Activated naive CD4-positive, alpha-beta T cell treated with anti-CD3 and anti-CD28 coated beads for 36 hours (primary cell): ENCODE measurements at places on chromosomes 11 and 22. TPM values are rescaled to one million over a fixed set of nuclear protein-coding genes. Genes with fewer than 3 reads are reported as not detected.

The C11orf68 gene
- total RNA-seq: 21.9 TPM

DNA sequence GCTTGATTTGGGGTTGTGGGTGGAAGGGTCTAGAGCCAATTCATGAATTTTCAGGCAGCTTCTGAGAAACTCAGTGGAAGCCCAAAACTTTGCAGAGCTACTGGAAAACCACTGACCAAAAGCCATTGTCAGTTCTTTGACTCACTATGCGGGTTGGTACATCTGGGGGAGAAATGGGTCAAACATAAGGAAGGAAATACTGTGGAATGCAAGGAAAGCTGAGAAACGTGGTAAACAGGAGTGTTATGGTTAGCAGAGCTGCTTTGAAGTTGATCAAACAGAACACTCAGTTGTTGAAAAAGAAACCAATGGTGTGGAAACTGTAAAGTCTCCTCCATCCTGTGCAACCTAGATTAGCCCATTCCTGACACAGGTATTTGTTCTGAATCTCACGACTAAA, 6.3 kb upstream of the ABTB2 start:
- DNase-seq: no peak

The NLRX1 gene
- total RNA-seq: 20.8 TPM

DNA sequence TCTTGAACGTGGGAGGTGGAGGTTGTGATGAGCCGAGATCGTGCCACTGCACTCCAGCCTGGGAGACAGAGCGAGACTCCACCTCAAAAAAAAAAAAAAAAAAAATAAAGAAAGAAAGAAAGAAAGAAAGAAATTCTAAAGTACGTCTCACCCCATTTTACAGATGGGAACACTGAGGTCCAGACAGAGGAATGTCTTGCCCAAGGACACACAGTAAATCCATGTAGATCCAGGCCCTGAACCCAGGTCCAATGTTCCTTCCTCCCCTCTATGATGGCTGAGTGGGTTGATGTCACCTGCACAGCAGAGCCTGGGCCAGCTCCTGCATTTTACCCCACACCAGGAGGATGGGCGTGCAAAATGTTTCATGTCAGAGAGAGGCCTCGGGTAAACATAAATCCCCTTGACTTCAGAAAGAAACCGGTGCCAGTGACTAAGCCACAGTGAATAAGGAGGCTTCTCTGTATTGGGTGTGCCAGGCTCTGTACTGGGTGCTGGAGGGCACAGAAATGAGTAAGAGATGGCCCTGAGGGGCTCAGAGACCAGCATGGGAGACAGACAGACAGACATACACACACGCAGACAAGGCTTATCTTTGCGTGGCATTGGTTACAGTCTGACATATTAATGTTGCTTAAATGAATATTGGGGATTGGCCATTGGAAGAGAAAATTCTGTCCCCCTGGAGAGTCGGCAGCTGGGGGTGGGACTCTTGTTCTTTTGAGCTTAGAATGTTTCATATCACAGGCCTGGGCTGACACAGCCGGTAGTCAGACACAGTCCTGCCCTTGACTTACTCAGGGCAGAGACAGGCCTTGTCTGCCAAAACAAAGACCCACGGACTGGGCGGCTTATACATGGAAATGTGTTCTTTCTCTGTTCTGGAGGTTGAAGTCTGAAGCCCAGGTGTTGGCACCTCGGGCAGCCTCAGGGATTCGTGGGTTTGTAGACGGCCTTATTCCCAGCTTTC, 105.4 kb downstream of the MIAT start:
- no peak for DNase-seq

GRCh38 chr11:58192229-58192628, 3.4 kb downstream of the OR9Q2 start:
- no peak for DNase-seq

- DNase-seq: peak; percentile 88
Observed at GRCh38 chr22:21952586-21953571, at the start of gene PPM1F. PPM1F (minus strand) TSS chr22:21952848; CDS start chr22:21946048, 6,800 bp downstream.

DNA sequence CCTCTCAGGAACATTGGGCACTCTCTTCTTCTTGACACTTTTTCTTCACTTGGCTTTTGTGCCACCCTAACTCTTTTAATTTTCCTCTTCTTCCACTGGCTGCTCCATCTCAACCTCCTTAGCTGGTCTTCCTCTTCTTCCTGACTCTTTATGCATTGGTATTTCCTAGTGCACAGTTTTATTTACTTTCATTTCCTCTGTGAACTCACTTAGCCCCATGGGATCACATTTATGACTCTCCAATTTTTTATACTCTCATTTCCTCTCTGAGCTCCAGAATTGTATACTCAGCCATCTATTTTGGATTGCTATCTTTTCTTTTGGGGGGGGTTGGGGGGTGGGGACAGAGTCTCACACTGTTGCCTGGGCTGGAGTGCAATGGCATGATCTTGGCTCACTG, 38.5 kb upstream of the LARGE1 start:
- no peak for DNase-seq

DNA sequence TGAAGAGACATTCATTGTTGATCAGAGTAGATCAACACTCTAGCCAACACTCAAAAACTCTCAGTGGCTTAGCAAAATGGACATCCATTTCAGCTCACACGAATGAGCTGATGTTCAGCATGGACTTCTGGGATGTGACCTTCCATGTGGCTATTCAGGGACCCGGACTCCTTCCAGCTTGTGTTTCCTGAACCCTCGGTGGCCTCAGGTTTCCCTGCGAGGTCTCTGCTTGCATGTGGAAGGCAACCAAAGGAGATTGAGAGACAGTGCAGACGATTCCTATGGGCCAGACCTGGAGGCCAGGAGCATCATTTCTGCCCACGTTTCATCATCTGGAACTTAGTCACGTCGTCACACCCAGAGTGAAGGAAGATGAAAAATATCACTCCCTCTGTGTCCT, 1137.4 kb downstream of the TBC1D22A start:
- no peak for DNase-seq

GRCh38 chr22:21568347-21569075, 997 bp downstream of the UBE2L3 start:
- DNase-seq: peak; percentile 49

DNA sequence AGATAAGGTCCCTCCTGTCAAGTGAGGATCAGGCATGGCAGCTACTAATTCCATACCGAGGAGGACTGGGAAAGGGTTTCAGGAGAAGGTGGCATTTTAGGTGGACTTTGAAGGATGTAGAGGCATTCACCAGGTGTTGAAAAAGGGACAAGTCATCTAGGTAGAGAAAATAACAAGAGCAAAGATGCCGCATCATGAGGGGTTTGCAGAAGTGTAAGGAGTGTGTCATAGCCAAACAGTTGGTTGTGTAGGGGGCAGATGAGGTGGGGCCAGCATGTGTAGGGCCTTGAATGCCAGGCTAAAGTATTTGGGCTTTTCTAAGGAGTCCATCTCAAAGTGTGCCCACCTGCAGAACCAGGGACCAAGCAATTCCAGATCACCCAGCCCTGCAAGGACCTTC, 11.6 kb upstream of the LRRC32 start:
- no peak for DNase-seq

DNA sequence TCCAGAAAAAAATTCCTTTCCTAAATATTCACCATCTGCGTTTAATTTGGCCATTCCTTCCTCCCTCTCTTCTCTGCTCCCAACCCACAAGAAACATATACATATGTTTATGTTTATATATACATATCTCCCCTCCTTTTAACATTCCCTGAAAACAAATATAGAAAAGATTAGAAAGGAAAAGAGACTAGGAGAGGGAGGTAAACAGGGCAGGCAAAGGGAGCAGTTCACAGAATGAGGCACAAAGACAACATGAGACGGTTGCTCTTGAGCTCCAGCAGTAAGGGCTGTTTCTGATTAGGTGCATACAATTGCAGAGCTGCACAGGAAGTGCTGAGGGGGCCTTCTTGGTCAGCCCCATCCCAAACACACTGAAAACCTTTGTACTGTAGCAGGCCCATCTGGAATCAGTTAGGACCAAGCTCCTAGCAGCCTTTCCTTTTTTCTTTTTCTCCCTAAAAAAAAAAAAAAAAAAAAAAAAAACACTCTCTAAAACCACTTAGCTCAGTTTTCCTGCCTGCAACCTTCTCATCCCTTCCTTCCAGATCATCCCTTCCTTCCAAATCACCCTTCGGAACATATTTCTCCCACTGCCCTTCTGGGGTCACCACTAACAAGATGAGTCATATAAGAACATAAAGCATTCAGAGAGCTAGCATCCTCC, 57.0 kb downstream of the RBFOX2 start:
- no peak for DNase-seq

GRCh38 chr11:130536106-130537040, 87.9 kb downstream of the ADAMTS15 start:
- no peak for DNase-seq

- peak; percentile 86 for DNase-seq
Observed at GRCh38 chr22:17159504-17159951, 451 bp upstream of the HDHD5 start.

GRCh38 chr11:76661306-76661751, 9.2 kb downstream of the LRRC32 start:
- DNase-seq: no peak
